ENCODE measurements at places on chromosomes 2 and 18.

DNA sequence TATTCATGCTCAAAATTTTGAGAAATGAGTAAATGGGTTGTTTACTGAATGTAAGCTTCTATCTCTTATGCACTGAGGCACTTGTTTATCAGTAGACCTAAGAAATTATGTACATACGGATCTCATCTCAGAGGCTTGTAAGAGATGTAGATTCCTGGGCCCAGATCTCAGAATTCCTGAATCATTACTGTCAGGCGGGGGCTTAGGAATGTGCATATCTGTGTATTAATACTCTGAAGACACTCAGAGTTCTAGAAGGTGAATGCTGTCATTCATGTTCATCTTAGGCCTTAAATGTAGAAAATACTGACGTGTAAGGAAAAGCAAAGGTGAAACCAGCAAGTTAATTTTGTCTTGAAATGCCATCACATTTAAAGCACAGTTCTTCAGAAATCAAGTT is 169.6 kb downstream of the FMNL2 start:
- peak; percentile 38 for DNase-seq

- no peak for DNase-seq
These were observed 328.2 kb downstream of the RND3 start for GRCh38 chr2:150159300-150159699.

DNA sequence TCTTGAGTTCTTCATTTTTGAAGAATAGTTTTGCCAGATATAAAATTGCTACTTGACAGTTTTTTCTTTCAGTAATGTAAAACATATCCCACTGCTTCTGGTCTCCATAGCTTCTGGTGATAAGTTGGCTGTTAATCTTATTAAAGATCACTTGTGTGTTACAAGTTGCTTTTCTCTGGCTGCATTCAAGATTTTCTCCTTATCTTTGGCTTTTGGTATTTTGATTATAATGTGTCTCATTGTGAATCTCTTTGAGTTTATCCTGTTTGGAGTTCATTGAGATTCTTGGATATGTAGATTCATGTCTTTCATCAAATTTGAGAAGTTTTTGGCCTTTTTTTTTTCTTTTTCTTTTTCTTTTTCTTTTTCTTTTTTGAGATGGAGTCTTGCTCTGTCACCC is 20.2 kb upstream of the ADNP2 start:
- DNase-seq = no peak

- DNase-seq = no peak
These were observed 117.3 kb downstream of the FEZ2 start for GRCh38 chr2:36480636-36481035.
